Myocyte (in vitro differentiated cells): ENCODE measurements at places on chromosomes 3 and 15. TPM values are rescaled to one million over a fixed set of nuclear protein-coding genes. Genes with fewer than 3 reads are reported as not detected.

- DNase-seq: no peak
Observed at GRCh38 chr3:178476886-178477285, 59.4 kb upstream of the KCNMB2 start.

GRCh38 chr15:89399238-89400115 is 64.9 kb upstream of the POLG start:
- peak; percentile 23 for DNase-seq

DNA sequence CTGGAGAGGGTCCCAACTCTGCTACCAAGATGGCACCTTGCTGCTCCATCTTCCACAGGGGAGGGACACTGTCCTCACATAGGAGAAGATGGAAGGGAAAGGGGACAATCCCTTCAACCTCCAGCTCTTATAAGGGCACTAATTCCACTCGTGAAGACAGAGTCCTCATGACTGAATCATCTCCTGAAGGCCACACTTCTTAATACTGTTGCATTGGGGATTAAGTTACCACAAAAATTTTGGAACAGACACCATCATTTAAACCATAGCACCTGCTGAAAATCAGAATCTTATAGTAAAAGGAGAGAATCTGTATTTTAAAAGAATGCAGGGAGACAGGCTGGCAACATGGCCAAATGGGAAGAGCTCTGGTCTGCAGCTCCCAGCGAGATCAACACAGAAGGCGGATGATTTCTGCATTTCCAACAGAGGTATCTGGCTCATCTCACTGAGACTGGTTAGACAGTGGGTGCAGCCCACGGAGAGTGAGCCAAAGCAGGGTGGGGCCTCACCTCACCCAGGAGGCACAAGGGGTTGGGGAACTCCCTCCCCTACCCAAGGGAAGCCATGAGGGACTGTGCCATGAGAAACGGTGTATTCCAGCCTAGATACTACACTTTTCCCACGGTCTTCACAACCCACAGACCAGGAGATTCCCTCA is 69.4 kb upstream of the LIPC start:
- DNase-seq: peak; percentile 48

DNA sequence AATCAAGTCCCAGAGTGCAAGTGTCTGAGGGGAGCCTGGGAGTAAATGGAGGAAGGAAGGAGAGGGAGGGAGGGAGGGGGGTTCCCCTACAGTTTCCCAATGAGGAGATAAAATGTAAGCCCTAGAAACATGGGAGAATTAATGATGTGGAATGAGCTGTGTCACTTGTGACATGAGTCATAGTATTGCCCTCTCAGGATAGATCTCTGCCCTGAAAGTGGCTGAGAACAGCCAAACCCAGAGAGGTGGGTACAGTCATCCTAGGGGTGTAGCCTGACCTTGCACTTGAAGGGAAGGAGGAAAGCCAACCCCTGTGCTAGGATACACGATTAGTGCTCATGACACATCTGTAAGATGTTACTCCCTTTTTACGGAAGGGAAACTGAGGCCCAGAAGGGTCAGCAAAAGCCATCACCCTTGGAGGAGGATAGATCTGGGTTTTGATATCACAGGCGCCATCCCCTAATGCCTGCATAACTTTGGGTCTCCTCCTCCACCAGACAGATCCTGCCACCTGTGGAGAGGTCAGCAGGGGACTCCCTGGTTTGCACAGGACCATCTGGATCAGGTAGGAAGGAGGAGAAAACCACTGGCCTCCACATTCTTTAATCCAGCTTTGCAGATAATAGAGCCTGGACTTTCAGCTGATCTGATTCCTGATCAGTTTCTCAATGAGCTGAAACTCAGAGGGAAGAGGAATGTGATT is 23.1 kb upstream of the USP3 start:
- DNase-seq: no peak

DNA sequence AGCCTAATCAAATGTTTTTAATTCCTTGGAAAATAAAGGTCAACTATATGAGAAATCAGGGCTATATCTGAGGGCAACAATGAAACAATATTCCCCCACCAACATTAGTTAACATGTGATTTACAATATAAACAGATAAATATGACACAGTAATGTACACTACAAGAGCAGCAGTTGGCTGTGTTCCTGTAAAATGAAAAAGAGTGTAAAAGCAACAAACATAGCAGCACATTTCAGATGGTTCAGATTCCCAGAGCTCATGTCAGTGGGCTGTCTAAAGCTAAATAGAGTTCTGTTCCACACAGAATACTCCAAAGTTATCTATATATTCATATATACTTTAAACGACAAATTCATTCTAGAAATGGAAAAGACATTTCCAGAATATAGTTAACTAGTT is 42.6 kb downstream of the ANKRD28 start:
- DNase-seq: no peak

DNA sequence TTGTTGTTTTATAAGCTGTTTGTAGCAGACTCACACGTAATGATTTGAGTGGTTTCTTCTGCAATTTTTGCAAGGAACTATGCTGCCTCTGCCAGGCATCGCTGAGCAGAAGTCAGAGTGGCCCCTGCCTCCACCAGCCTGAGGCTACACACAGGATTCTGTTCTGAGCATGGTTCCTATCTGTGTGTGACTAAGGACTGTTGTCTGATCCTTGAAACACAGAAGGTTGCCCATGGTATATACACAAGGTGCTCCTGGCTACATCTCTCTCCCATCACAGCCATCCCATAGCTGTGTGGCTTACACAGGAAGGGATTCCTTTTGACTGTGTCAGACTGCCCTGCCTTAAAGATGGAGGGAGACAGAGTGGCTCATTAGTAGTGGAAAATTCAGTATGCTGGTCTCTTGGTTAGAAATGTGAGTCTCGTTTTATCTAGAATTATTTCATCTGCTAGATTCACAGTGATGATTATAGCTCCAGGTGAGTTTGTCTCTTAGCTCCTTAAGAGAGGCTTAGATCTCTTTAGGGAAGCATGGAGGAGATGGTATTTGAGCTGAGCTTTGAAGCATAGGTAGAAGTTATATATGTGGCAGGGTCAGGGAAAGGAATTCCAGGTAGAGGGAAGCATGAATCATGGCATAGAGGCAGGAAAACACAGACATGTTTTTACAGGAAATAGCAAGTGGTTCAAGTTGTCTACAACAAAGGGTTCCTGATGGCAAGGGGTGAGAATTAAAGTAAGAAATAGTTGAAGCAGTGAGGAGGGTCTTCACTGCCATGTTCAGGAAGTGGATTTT is 37.5 kb downstream of the SNAPC5 start:
- DNase-seq: no peak

- no peak for DNase-seq
Observed at GRCh38 chr15:88804257-88804656, 1.0 kb downstream of the ACAN start.

GRCh38 chr3:69016901-69017300 is 3.4 kb upstream of the EOGT start:
- no peak for DNase-seq

GRCh38 chr15:91821458-91821857 is 32.0 kb upstream of the SLCO3A1 start:
- DNase-seq: no peak

- peak; percentile 51 for DNase-seq
Observed at GRCh38 chr3:183664913-183665381, 29.5 kb downstream of the KLHL24 start.

DNA sequence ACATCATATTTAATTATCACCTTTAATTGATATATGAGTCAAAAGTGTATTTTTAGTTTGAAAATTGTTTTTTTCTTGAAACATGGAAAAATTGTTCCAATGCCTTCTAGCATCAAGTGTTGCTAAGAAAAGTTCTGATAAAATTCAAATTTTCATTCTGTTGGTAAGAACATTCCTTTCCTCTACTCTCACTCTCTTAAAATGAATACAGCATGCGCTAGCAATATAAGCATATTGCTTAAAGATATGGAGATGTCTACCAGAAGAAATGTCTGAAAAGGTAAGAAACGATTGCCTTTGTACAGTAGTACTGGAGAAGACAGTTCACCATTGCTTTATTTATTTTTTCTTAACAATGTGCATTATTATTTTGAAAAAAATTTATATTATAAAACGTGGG is 17.6 kb upstream of the ZBTB38 start:
- DNase-seq: no peak

The NRG4 gene
- total RNA-seq: not detected in 2 replicates

The CYP19A1 gene
- total RNA-seq: 1.3 and 5.8 TPM in 2 replicates

The FBXO40 gene
- 0.83 TPM in 1 of 2 replicates, not detected in the other for total RNA-seq

The SHC4 gene
- total RNA-seq: 1.1 and 2.9 TPM in 2 replicates

The CEMIP gene
- 13.9 and 17.2 TPM in 2 replicates for total RNA-seq

The PLS1 gene
- total RNA-seq: 0.53 and 1.1 TPM in 2 replicates

The ACTRT3 gene
- 2.8 and 3.1 TPM in 2 replicates for total RNA-seq
